ENCODE measurements at places on chromosomes 12 and 14.

DNA sequence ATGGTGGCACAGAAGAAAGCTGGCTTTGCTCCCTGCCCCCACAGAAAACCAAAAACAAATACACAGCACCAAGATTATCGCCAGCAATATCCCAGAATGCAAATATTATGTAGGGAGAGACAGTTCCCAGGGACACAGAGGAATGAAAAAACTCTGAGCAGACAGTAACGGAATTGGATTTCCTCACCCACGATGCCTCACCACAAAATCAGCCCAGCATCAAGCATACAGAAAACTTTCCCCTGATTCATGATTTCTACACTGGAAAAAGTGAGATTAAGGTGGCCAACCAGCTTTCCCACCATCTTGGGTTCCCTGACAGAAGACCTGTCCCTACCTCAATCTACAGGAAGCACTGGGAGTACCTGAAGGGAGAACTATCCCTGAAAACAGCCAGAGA, 36.6 kb downstream of the PARP11 start:
- DNase-seq, result no peak

- no peak for DNase-seq
Measured at GRCh38 chr14:54278665-54279295, 118.0 kb upstream of the CDKN3 start.

DNA sequence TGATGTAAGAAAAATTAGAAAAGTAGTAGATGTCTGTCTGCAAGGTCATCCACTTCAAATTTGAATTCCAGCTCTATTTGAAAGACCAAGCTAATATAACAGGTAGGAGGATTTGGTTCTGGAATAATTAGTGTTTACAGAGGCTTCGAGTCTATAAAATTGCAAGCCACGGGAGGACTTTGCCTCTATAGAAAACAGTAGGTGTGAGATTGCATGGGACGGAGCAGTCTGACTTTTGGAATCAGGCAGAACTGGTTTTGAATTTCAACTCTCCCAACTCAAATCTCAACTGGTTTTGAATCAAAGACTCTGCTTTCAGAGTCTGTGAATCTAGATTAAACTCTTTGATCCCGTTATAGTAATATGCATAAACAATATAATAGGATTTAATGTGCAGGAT, 82.4 kb downstream of the PIK3C2G start:
- no peak for DNase-seq

GRCh38 chr12:116642683-116643082, 83.5 kb downstream of the MAP1LC3B2 start:
- no peak for DNase-seq

GRCh38 chr14:89444044-89444443, 27.0 kb upstream of the FOXN3 start:
- no peak for DNase-seq

GRCh38 chr12:131015581-131016337, 62.1 kb downstream of the ADGRD1 start:
- no peak for DNase-seq

DNA sequence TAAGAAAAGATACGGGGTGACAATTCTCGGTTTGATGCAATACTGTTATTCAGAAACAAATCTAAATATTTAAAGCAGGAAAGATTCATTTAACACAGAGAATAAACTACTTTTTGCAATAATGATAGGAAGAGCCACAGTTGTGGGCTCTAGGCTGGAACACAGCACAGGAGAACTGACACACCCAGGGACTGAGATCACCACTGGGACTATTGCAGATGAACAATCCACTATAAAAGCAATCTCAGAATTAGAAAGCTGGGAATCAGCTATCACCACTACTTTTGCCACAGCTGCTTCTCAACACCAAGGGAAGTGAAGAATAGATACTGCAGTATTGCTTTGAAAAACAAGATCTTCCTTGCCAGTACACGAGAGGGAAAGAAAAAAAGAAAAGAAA, 4.1 kb upstream of the PIK3C2G start:
- no peak for DNase-seq

GRCh38 chr12:44428825-44429224, 447.3 kb downstream of the NELL2 start:
- no peak for DNase-seq

Measured in M059J (cell line).